ENCODE measurements at places on chromosomes 1 and 21.

DNA sequence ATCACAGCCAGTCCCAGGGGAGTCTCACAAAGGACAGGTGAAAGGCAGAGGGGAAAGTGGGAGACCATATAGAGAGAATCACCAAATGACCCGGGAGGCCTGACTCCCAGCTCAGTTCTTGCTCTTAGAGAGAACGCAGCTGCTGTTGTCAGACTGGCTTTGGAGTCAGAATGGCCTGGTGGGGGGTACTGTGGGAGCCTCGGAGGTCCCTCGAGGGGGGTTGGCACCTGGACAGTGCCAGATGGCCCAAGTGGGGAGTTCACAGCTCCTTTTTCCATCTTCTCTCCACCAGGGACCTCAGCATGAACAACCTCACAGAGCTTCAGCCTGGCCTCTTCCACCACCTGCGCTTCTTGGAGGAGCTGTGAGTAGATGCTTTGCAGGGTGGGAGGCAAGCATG, 31.5 kb downstream of the LGR6 start:
- no peak for DNase-seq

DNA sequence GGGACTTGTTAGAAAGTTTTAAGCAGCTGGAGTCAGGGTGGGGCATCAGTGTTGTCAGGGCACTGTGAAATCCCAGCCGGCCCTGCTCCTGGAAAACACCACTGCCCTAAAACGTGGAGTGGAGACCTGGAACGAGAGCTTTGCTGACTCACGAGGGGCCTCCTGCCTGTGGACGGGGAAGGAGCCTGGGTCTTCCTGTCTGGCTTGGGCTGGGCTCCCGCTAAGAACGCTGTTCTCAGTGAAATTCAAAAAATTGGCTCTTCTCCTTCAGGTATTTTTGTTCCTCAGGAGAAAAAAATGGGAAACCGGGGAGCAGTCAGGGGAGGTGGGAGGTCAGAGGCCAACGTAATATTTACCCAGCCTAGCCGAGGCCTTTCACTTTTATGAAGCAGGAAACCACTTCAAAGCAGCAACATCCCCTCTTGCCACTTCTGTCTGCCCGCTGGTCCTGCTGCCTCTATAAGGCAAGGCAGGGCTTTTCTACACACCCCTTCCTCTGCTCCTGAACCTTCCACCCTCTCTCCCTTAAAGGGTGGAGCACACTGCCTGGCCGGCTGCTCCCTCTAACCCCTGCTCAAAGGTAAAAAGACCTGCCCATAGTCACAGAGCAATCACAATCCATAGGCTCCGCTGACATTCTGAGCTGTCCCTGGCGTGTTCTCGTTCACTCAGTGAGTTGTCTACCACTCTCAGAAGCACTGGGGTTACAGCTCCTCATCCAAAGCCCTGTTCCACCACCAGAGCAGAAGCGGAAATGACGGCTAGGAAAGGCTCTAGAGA, 8.0 kb downstream of the PLXNA2 start:
- no peak for DNase-seq

DNA sequence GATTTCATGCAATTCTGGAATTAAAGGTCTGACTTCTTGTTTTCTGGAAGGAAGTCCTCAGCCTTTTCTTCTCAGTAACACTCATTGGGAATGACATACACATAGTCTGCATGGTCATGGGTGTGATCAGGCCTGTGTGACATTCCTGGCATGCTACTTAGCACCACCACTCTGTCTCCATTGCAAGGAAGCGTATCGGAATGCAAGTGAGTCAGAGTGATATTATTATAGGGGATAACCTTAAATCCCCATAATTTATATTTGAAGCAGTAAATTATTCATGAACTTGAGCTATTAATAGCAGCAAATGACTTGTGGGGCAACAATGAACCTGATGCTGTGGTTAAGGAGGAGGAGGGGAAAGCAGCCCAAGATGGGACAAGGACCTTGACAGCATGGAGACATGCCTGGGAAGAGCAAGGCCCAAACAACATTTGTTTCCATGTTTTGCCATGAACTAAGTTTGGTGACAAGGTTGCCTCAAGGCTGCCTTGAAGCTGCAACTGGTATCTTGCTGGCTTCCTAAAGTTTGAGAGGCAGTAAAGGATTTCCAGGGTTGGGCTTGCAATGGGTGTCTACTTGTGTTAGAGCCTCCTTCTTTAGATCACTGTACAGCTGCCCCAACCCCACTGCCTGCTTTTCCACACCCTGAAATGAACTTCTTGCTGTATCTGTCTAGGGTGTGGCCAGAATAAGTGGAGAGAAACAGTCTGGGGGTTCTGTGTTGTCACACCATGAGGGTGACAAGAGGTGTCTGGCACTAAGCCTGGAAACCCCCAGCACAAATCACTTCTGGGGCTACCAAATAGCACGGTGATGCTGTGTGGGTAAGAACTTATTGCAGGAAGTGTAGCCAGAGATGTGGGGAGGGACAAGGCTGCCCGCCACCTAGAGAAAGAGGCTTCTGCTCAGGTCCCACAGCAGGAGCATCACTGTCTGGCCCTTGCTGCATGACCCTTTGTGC, 4.6 kb downstream of the MAB21L3 start:
- DNase-seq: no peak

DNA sequence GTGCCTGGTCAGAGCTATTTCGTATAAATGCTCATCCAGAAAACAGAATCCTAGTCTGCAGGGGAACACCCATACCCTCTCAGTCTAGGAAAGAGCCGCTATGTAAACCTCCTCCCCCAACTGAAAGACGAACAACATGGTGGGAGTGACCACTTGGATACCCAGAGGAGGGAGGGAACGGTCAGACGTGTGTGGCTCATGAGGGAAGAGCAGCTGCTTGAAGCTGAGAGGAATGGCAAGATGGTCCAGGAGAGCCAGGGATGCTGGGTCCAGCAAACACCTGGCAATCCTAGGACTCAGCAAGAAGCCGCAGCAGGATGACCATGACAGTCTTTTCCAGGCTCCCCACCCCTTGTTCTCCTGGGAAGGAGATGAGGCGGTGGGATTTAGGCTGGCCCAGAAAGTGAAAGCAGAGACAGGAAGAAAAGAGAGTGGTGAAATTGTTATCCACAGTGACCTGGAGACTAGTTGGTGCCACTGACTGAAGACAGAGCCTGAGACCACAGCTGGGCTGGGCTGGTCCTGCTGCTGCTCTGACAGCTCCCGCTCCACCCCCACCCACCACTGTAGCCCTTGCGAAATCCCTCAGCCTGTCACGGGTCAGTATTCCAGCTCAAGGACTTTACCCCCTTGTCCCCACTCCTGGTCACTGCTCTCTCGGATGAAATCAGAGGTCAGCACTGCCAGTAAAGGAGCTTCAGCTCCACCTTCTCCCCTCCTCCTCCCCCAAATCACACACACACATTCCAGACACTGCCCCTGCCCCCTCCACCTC, 3.6 kb downstream of the CERS2 start:
- DNase-seq: no peak

GRCh38 chr1:211092955-211093354, 41.0 kb downstream of the KCNH1 start:
- DNase-seq: no peak

DNA sequence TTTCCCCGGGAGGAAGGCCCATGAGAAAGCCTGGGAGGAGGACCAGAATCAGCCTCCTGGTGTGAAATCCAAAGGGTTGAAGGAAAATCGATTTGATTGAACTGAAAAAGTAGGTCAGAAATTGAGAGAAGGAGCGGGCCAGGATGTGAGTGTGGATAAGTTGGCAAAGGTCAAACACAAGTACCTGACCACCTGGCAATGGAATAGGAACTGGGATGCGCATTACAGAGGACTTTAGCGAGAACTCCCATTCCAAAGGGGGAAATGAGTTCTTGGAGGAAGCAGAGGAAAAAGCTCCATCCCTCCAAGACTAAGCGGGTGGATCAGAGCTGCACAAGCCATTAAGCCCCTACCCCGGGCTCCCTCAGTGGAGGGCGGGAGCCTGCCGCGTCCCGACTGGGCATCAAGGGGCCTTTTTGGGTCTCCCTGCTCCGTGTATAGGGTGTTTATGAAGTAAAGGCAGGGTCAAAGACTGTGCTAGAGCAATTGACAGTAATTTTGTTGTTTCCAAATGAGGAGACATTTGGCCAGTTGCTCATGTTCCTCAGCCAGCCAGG, 56.4 kb downstream of the TGFB2 start:
- DNase-seq: no peak

GRCh38 chr1:157319567-157319966, 181.4 kb upstream of the ETV3 start:
- no peak for DNase-seq

GRCh38 chr1:201517631-201518030, 10.7 kb upstream of the CSRP1 start:
- no peak for DNase-seq

- DNase-seq: no peak
Observed at GRCh38 chr1:113517983-113518382, 127.7 kb downstream of the MAGI3 start.

DNA sequence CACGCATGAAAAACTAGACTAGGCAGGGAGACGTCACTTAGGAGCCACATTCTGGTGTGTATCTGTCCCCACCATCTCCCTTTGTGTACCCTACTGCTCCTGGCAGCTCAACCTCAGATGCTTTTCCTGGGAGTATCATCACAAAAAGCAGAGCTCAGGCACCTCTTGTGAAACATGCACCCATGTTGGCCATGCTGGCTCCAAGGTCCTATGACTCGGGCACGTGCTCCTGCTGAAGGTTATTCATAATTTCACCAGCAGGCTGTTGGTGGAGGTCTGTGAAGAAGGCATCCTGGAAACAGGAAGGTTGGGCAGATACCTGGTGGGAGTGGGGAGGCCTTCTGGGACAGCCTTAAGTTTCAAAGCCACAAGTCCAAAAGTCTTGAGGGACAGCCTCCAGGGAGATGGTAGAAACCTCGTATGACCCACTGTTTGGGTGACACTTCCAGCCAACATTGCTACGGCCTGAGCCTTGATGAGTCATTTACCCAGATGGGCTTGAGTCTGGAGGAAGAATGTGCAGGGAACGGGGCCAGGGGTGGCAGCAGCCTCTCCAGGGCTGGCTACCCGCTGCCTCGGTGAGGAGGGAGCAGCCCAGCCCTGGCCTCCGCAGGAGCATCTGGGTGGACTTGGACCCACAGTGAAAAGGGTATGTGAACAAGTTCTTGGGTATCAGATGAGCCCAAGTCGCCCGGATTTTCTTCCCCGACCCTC, 75.8 kb downstream of the PGBD5 start:
- DNase-seq: no peak

GRCh38 chr1:160548183-160548582, 25.1 kb upstream of the SLAMF6 start:
- no peak for DNase-seq

- DNase-seq: no peak
Observed at GRCh38 chr1:238982736-238983135, 403.6 kb upstream of the CHRM3 start.

- DNase-seq: no peak
Observed at GRCh38 chr1:92973203-92973897, 12.1 kb upstream of the DIPK1A start.

GRCh38 chr1:214216779-214217178, 64.2 kb upstream of the SMYD2 start:
- DNase-seq: no peak

DNA sequence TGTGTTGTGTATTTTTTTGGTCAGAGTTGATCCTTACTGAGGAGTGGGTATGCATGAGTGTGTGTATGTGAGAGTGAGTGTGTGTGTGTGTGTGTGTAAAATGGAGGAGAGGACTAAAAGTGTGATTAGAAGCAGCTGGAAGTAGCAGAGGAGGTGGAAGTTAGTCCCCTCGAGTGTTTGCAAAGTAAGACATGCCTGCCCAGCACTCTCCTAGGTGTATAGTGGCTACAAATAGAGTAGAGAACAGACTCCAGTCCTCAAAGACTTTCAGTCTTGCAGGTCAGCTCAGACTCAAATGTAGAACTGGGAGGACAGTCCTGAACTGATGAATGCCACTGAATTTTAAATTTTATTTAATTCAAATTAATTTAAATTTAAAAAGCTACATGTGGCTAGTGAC, 28.5 kb downstream of the SLAMF1 start:
- no peak for DNase-seq

GRCh38 chr1:112457241-112457640, 51.5 kb upstream of the WNT2B start:
- no peak for DNase-seq

GRCh38 chr21:26473471-26473870, 99.6 kb downstream of the CYYR1 start:
- DNase-seq: no peak

DNA sequence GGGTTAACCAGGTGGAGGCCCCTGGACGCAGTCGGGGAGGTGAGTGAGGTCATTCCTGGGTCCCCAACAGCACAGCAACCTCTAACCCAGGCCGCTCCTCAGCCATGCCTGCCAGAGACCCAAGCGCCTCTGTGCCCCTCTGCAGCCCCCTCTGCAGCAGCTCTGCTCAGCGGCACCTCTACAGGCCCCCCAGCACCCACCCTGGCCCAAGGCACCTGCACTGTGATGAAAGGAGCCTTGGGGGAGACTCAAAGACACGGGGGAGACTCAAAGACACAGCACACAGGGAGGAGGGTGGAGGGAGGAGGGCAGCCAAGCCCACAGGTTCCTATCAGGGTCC, 19.5 kb downstream of the WDR4 start:
- DNase-seq: no peak

DNA sequence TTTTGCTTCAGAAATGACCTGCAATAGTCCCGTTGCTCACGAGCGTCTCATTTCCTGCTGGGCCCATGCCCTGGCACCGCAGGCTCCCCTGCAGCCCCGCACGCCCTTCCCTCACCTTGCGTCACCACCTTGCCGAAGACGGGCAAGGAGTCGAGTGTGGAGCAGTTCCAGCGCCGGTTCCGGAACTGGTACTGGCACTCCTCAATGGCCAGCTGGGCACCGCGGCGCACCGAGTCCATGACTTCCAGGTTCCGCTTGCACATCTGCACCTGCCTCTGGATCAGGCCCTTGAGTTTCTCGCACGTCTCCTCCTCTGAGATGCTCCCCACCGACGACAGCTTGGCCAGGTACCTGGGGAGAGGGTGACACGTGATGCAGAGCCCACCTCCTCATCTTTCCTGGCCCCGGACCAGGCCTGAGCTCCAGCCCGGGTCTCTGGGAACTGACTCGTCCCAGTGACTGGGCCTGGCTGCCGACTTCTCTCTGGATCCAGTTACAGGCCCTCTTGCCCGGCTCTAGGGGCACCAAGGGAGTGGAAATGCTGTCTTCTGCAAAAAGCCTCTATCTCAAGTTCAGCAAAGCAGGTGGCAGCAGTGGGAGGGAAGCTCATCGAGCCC, 13.3 kb downstream of the WNT4 start:
- DNase-seq: no peak

DNA sequence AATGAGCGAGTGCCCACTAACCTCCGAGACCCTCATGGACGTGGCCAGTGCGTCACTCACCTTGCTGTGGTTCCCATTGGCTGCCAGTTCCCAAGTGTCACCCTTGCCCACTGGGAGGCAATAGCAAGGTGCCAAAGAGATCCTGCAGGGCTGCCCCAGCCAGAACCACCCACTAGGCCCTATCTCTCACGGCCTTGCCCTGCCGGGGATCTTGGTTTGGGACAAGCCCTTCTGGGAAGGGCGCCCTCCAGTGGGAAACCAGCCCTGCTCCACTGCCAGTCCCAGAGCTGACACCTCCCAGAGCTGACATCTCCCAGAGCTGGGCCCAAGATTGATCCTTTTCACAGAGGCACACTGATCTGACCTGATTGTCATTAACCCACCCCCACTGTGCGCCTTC, 2.1 kb upstream of the SELENON start:
- DNase-seq: no peak

GRCh38 chr1:169468982-169469381, 16.8 kb downstream of the SLC19A2 start:
- DNase-seq: no peak

GRCh38 chr1:54243022-54243421, 43.1 kb downstream of the MRPL37 start:
- DNase-seq: no peak
